AG08395 (cell line): ENCODE measurements at places on chromosomes 4 and X.
A peak's percentile ranks its signal among the peaks of the same experiment; 100 is the strongest.

- DNase-seq: no peak
These were observed 24.9 kb downstream of the RGS12 start for GRCh38 chr4:3317656-3318211.

- DNase-seq: no peak
These were observed 213.1 kb upstream of the HDX start for GRCh38 chrX:84715315-84715714.

- DNase-seq: peak; percentile 29
These were observed 626 bp downstream of the YTHDC1 start for GRCh38 chr4:68349279-68349648.

- no peak for DNase-seq
These were observed 875.2 kb downstream of the RAPGEF2 start for GRCh38 chr4:159977907-159978617.

DNA sequence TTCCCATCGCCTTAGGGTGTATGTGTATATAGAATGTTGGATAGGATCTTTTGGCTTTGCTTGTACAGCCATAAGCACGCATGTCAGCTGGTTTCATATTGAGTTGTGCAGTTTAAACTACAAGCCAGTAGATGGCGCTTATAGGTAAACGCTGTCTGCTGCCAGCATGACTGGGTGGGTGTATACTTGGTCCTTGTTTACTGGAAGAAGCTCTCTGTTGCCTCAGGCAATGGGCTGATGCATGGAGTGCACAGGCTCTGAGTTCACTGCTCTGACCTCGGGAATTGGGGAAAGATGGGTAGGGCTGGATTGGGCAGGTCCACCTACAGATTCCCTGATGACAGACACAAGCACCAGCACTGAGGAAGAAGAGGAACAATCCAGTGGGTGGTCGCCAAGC lies 831.5 kb downstream of the STIM2 start:
- DNase-seq: no peak

GRCh38 chrX:41273638-41274037 lies 60.3 kb upstream of the DDX3X start:
- peak; percentile 40 for DNase-seq

DNA sequence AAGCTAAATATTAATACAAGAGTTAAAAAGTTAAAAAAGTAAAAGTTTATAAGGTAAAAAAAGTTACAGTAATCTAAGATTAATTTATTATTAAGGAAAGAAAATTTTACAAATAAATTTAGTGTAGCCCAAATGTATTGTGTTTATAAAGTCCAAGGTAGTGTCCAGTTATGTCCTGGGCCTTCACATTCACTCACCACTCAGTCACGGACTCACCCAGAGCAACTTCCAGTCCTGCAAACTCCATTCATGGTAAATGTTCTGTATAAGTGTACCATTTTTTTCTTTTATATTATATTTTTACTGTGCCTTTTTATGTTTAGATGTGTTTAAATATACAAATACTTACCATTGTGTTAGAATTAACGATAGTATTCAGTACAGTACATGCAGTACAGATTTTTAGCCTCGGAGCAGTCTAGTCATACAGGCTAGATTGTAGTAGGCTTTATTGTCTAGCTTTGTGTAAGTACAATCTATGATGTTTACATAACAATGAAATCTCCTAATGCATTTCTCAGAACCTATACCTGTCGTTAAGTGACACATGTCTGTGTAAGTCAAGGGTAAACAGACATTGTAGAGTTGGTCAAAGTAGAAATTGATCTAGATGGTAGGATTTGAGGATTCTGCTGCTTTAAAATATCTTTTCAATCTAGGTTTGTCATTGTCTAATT lies 197.7 kb downstream of the GC start:
- no peak for DNase-seq

DNA sequence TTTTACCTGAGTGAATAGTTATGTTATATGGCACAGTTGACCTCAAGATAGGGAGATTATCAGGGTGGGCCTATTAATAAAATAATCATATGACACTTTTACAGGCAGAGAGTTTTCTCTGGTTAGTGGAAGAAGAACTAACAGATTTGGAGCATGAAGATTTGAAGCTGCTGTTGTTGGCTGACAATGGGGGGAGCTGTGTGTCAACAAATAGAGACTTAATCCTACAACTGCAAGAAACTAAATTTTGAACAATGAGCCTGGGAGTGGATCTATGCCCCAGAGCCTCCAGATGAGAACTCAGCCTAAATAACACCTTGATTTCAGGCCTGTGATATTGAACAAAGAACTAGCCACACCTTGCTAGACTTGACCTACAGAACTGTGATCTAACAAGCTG lies 7.2 kb upstream of the CCSER1 start:
- DNase-seq: no peak

- peak; percentile 26 for DNase-seq
These were observed 56.3 kb downstream of the ZAR1 start for GRCh38 chr4:48546336-48546735.

DNA sequence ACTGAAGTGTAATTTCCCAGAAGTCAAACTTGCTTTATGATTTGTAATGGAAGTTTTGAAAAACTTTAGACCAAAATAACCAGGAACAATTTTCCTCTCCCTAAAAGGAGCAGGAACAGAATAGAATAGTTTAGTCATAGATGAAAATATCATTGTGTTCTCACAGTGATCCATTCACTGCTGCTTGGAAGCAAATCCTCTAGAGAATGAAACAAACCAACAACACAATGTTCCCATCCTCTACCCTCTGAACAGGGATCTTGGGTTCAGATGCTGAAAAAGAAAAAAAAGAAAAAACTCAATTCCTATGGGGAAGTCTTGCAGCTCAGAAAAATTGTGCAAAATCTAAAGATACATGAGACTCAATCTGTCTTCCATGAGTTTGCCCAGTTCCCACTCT lies 12.2 kb downstream of the DSPP start:
- no peak for DNase-seq

- DNase-seq: no peak
These were observed 4.0 kb downstream of the COL25A1 start for GRCh38 chr4:109298279-109299010.

GRCh38 chrX:2595258-2595657 lies 94.5 kb upstream of the DHRSX start:
- no peak for DNase-seq

- no peak for DNase-seq
These were observed 34.0 kb upstream of the TBC1D9 start for GRCh38 chr4:140790171-140790570.

- DNase-seq: no peak
These were observed 40.8 kb downstream of the CLCN4 start for GRCh38 chrX:10197279-10198210.

GRCh38 chr4:25213347-25213979 lies 20.4 kb upstream of the PI4K2B start:
- DNase-seq: no peak

- DNase-seq: no peak
These were observed 3.0 kb downstream of the MEPE start for GRCh38 chr4:87835743-87836142.

- DNase-seq: no peak
These were observed 64.3 kb downstream of the SMIM20 start for GRCh38 chr4:25978327-25978726.

DNA sequence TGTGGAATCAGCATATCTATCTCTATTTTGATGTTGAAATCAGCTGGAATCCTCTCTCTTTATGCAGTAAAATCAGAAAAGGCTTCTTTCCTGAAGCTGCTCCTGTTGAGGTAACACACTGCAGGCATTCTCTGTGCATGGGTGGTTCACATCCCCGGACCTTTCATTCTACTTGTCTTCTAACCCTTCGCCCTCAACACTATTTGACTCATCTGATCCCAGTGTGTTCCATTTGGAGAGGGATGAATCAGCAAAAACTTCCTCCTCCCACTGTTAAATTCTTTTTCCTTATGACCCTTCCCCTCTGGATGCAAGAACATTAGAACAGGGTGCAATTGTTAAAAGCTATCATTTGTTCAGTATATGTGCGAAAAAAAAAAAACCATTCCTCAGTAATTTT lies 67.4 kb downstream of the RNF150 start:
- DNase-seq: no peak

DNA sequence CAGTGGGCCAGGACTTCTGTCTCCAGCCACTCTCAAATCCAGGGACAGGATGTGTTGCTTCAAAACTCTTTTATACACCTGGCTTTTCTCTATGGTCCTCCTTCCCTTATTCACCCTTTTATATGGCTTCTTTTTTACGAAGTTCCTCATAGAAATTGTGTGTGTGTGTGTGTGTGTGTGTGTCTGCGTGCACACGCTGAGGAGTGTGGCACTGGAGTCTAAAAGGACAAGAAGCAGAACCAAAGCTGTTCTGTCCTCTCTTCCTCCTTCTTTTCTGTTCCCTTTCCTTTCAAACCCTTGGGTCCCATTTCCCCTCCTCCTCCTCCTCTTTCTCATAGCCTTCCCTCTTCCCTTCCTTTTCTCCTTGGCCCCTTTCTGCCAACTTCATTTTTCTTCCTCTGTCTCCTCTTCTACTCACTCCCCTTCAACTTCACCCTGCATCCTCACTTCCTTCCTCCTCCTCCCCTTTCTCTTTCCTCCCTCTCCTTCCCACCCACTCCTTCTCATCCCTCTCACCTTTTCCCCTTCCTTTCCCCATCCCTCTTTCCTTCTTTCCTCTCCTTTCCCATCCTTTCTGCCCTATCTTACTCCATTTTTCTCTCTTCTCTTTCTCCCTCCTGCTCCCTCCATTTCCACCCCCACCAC lies 360.5 kb downstream of the MID1IP1 start:
- DNase-seq: no peak

DNA sequence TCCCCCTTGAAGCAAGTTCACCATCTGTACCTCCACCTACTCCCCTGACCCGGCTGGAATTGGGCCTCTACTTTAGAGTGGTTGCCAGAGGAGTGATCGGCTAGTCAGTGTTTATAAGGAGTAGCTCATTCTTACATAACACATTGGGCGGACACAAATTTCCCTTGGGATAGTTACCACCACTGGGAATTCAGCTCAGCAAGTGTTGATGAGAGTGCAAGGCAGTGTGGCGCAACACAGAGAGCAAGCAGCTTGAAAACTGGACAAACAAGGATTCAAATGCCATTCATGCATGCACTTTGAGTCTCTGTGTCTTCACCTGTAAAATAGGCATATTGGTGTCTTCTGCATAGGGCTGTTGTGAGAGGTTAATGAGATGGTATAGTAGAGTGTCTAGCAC lies 92.7 kb downstream of the STK32B start:
- DNase-seq: no peak

DNA sequence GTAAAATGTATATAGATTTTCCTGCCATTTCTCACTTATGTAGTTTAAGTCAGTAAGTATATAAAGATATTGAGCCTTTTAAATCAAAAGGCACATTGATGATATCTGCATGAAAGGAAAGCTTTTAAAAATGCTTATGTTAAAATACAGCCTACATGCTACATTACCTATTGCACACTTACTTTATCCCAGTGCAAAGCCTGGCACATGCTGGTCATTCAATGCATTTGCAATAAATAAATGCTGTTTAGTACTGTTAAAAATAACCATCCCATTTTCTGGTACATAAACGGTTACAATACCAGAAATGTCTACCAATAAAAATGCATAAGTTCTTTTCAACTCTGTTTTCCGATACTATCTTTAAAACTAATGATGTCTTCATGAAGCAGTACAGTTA lies 22.1 kb upstream of the SPATA4 start:
- no peak for DNase-seq

DNA sequence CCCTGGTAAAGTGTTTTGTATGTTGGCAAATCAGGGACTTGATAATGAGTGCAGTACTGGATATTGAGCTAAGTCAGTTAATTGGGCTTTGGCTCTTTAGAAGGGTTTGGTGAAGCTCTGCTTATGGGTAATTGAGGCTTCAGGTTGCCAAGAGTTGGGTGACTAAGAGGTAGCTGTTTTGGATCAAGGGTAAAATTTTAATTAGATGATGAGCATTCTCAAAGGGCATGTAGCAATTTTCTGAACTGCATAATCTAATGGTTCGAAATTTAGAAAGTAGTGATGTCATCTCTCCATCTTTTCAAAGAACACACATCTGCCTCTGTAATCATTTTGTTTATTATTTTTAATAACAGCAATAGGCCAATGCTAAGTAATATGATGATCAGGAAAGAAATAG lies 5.5 kb upstream of the TRIM2 start:
- no peak for DNase-seq

- DNase-seq: no peak
These were observed 1759.6 kb downstream of the C4orf33 start for GRCh38 chr4:130855533-130855932.

- no peak for DNase-seq
These were observed 498.1 kb downstream of the PCDH10 start for GRCh38 chr4:133647206-133647605.

GRCh38 chr4:1983053-1983845 lies 25.5 kb downstream of the NELFA start:
- no peak for DNase-seq

- no peak for DNase-seq
These were observed 69.6 kb upstream of the SLC4A4 start for GRCh38 chr4:71269233-71269632.

GRCh38 chr4:155639704-155640523 lies 26.7 kb upstream of the GUCY1A1 start:
- no peak for DNase-seq

DNA sequence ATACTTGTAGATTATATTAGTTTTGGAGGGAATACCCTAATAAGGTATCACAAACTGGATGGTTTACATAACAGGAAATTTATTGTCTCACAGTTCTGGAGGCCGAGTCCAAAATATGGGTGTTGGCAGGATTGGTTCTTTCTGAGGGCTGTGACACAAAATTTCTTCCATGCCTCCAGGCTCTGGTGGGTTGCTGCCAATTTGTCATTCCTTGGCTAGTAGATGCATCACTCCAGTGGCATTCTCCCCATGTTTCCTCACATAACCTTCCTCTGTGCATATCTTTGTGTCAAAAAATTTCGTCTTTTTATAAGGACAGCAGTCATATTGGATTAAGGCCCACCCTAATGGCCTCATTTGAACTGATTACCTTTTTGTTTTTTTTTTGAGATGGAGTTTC lies 49.3 kb downstream of the APELA start:
- DNase-seq: peak; percentile 86

GRCh38 chr4:124018383-124019317 lies 622.1 kb downstream of the SPRY1 start:
- DNase-seq: peak; percentile 73

DNA sequence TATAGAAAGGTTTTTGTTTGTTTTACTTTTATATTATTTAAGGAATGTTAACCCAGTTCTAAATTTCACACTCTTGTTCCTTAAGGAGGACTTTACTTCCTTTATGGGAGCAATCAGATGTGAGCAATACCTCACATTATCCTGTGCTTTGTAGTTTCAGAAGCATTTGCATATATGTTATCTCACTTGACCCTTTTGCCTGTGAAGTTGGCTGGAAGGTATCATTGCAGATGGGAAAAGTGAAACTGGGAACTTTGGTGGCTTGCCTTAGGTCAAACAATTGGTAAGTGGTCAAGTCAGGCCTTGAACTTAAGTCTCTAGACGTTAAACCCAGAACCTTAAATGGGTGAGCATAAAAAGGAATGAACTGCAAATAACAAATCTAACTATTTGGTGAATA lies 90.6 kb downstream of the AREG start:
- DNase-seq: no peak

GRCh38 chrX:130592204-130592603 lies 190.4 kb downstream of the RBMX2 start:
- DNase-seq: no peak
